ENCODE measurements at places on chromosomes 1 and 21.

DNA sequence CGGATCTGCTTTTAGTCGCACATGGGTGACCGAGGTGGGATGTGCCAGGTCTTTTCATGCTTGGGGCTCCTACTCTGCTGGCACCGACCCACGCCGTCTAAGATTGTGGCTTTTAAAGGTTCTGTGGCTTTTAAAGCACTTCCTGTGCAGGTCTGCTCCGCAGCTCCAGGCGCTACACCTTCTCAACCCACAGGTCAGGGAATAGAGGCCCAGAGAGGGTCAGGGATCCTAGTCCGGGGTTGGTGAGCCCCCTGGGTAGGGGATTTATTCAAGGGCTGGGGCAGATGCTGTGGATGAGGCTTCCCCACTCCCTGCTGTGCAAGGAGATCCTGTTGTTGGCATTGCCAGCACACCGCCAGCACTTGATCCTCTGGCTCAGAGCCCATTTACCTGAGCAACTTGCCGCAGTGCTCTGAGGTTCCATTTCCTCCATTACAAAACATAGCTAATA is 212.8 kb upstream of the RAB4A start:
- DNase-seq: no peak

- no peak for DNase-seq
Measured at GRCh38 chr1:69567652-69568420, at the start of gene LRRC7. Gene LRRC7, plus strand, starts transcription at chr1:69567922. Its CDS starts 718 bp downstream, at chr1:69568640.

DNA sequence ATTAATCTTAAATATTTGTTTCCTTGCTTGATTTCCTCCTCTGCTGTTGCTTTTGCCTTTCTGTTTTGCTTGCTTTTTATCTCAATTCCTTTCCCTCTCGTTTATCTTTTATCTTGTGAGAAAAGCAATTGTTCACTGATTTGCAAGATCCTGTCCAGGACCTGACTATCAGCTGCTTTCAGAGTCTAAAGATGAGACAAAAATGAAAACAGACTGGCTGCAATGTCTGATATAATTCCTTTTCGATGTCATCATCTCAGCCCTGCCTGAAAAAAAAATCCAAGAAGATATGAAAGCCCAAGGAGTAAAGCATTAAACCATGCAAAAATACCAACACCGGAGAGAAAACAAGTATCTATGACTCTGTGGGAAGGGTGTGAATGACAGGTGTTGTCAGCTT is 225.5 kb downstream of the PATJ start:
- DNase-seq: no peak

DNA sequence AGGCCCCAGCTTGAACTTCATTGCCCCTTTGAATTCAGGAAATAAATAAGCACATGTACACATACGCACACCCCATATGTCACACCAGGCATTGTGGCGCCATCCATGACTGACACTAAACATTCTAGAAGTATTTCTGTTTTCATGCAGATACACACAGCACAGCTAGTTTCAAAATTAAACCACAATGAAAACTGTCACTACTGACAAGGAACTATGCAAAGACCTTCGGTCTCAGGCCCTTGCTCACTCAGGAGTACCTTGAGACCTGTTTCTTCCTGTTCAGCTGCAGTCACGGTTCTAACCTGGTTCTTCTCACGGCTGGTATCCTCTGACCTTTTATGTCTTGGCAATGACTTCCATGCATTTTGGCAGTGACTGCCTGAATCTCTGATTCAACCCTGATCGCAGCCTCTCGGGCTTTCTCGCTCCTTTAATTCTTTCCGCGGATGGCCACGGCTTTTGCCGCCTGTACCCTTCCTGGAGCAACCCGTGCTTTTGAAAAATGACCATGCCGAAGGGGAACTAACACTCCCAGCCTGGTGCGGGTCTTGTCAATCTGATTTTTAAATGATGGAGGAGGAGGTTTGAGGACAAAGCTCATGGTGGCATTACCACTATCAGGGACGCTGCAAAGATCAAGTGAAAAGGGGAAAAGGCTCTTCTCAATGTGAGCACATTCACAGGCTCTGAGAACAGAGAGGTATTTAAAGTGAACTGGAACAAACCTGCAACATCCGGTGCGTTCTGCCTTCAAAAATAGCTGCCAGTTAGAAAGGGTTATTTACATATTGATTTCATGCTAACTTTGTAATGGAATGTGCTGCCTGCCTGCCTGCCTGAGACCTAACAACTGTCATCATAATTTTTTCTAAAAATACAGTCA is 384.6 kb downstream of the RRAGC start:
- DNase-seq: no peak

- no peak for DNase-seq
Measured at GRCh38 chr1:19397217-19397945, 85.3 kb downstream of the SLC66A1 start.

- DNase-seq: no peak
Measured at GRCh38 chr1:220652995-220653394, 37.2 kb upstream of the C1orf115 start.

DNA sequence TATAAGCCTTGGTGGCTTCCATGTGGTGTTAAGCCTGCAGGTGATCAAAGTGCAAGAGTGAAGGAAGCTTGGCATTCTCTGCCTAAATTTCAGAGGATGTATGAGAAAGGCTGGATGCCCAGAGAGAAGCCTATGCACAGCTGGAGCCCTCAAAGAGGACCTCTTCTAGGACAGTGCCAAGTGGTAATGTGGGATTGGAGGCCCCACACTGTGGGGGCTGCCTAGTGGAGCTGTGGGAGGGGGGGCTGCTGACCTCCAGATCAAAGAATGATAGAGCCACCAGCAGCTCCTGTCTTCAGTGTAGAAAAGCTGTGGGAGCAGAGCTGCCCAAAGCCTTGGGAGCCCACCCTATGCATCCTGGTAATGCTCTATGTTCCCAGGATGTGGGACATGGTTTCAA is 1512.7 kb upstream of the TPTE start:
- DNase-seq: no peak

Measured in COLO829 (cell line).